ENCODE measurements at places on chromosomes 4 and X. TPM values are rescaled to one million over a fixed set of nuclear protein-coding genes. Genes with fewer than 3 reads are reported as not detected.

Gene AASDH
- 16.3 TPM for total RNA-seq

Gene ART3
- total RNA-seq = not detected

Gene NSDHL
- 2.7 TPM for total RNA-seq

Gene FUNDC2
- total RNA-seq = 40.2 TPM

Gene DGKK
- total RNA-seq = 0.31 TPM

Gene AKAP14
- not detected for total RNA-seq

Gene KCND1
- total RNA-seq = 1.2 TPM

Gene REPS2
- 1.8 TPM for total RNA-seq

Gene CTAG1A
- not detected for total RNA-seq

Gene WNK3
- total RNA-seq = 0.42 TPM

Gene SPANXD
- not detected for total RNA-seq

Gene SFRP2
- not detected for total RNA-seq

Gene SMR3A
- total RNA-seq = not detected

Gene CCDC158
- not detected for total RNA-seq

Gene PPEF1
- total RNA-seq = 0.31 TPM

Gene CXCL5
- total RNA-seq = 9.6 TPM

Gene MAGEA9B
- not detected for total RNA-seq

Gene SGMS2
- 8.6 TPM for total RNA-seq

Gene CCKAR
- total RNA-seq = not detected

Gene NDNF
- total RNA-seq = not detected

Gene RIPPLY1
- not detected for total RNA-seq

Gene KLHL4
- not detected for total RNA-seq

Gene GYG2
- not detected for total RNA-seq

Gene CT47A7
- total RNA-seq = not detected

Gene MAGED1
- 17.2 TPM for total RNA-seq

Gene CAPN6
- not detected for total RNA-seq

Gene NLGN3
- 2.6 TPM for total RNA-seq

Gene XAGE5
- total RNA-seq = not detected

Gene MAGEA1
- total RNA-seq = not detected

Gene RTL3
- total RNA-seq = not detected

Data from mononuclear cell (primary cell).